ENCODE measurements at places on chromosomes 16 and 17.

DNA sequence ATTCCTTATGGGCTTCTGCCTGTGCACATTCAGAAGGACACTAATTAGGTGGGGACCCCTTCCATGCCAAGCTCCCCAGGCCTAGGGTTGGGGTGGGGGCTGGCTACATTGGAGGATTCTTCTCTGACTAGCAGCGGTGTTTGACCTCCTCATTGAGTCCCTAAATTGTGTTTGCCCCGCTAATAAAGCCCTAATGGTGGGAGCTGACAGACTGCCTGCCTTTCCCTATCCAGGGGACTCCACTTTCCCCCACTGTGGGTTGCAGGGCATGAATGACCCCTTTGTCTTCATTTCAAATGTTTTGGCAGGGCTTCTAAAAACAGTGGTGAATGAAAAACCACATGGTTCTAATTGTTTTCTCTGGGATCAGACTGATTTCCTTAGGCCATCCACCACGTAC is 476.8 kb upstream of the CDH11 start:
- no peak for DNase-seq

GRCh38 chr16:66030036-66030435 is 336.5 kb upstream of the CDH5 start:
- DNase-seq = no peak

- no peak for DNase-seq
Measured at GRCh38 chr16:83900571-83900970, 1.7 kb downstream of the MLYCD start.

- DNase-seq = peak; percentile 70
Measured at GRCh38 chr17:73291260-73291801, 20.5 kb downstream of the CDC42EP4 start.

DNA sequence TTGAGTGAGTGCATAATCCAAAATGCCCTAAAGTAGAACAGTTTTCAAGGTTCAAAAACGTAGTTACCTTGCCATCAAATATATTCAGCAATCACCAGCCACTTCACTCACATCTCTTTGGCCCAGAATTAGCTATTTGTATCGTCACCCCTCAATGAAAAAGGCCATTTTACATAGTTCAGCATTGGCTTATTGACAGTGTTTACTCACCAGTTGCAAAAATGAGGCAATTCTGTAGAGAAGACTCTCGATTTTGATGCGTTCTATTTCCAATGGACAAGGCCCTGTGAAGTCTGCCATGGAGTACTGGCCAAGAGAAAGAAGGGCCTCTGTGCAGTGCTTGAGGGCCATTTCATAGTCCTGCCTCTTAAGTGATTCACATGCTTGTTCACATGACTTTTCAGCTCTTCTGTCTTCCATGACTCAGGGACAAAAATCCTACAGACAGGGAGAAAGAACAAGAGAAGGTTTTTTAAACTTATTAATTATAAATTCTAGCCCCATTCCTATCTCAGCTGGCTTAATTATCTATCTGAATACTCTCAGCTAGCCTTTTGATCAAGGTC is 26.5 kb downstream of the HELZ start:
- DNase-seq = peak; percentile 34

- peak; percentile 38 for DNase-seq
Measured at GRCh38 chr16:86387468-86388440, 122.6 kb upstream of the FOXF1 start.

DNA sequence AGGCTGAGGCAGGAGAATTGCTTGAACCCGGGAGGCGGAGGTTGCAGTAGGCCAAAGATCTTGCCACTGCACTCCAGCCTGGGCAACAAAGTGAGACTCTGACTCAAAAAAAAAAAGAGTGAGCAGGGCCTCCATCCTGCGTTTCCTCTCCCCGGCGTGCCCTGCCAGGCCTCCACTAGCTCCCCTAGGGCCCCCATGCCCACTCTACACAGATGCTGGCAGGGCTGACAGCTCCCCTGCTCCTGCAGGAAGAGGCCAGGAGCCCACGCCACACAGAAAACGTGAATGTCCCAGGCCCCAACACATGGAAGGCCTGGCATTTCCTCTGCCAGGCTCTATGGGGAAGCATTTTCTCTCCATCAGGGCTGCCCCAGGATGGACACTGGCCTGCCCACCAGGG is 109.4 kb downstream of the AMFR start:
- DNase-seq = no peak

GRCh38 chr17:1260086-1260769 is 10.0 kb upstream of the BHLHA9 start:
- no peak for DNase-seq

DNA sequence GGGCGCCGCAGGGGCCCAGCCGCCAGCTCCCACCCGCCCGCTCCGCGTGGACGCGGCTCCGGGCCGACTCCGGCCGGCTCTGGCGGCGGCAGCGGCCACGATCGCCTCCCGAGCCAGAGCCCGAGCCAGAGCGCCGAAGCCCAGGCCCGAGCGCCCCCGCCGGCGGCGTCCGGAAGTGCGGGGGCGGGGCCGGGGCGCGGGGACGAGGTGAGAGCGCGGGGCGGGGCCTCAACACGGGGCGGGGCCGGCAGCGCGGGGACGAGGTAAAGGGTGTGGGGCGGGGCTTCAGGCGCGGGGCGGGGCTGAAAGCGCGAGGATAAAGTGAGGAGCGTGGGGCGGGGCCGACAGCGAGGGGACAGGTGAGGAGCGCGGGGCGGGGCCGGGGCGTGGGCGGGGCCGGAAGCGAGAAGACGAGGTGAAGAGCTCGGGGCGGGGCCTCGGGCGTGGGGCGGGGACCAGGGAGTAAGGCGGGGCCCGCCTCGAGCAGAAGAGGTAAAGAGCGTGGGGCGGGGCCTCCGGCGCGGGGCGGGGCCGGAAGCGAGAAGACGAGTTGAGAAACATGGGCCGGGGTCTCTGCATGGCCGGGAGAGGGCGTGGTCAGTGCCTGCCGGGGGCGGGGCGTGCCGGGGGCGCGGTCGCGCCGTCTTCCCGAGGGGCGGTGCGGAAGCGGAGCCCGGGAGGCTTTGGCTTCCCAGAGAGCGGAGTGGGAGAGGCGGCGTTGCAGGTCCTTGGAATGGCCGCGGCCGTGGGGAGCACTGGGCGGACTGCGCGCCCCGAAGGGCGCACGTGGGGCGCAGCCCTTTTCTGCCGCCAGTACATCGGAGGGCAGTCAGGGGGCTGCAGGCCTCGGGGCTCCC is at the start of gene AXIN1:
AXIN1 (minus strand) TSS at position 177 of the 857 bp plus-strand sequence. CDS start 5,698 bp downstream, outside the sequence.
- peak; percentile 76 for DNase-seq

DNA sequence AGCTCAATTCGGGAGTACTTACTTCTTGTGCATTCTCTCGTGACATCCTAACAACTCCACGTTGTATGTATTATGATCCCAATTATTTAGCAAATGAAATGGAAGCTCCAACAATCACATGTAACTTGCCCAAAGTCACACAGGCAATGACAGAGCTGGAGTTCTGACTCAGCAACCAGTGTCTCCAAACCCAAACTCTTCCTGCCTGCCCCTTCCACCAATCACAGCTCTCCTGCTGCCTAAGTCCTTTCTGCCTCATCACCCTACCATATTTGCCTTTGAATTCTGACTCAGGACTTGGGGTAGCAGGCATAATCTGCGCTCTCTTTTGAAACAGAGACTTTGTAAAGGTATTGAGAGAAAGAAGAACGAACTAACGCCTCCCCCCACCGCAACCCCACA is 245.2 kb upstream of the MAF start:
- no peak for DNase-seq

GRCh38 chr16:83742124-83742899 is 65.5 kb upstream of the HSBP1 start:
- DNase-seq = no peak

DNA sequence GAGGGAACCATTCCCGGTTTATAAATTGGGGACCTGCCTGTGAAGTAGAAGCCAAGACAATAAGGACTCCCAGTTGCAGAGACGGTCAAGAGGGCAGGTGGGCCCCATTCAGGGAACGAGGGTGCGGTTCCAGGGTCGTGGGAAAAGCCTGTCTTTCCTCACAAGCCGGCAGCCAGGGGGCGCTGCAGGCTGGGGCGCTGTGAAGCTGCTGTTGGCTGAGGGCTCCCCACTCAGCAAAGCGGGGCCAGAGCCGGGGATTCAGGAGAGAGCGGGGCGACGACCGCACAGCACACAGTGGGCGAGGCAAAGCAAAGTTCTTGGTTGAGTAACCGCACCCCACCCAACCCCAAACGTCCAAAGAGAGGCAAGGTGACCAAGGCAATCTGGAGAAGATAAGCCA is 24.9 kb downstream of the CDRT15 start:
- DNase-seq = no peak

- DNase-seq = no peak
Measured at GRCh38 chr16:47473792-47474191, 12.7 kb downstream of the PHKB start.

DNA sequence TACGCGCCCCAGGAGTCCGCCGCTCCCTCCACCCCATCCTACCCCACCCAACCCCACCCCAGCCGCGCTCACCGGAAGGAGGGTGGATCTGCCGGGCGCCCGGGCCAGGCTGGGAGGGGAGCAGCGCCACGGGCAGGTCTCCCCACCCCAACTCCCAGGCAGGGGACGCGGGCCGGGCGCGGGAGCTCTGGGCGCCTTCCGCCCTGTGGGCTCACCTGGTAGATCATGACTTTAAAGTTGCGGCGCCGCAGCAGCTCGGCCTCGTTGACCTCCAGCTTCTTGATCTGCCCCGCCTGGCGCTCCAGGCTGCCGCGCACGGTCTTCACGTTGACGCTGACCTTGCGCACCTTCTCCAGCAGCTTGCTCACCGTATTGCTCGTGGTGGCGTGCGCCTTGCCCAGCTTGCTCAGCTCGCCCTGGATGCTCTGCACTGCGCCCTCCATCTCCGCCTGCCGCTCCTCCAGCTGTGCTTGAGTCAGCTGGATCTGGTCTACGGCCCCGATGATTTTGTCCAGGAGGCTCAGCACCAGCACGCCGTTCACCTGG is 571 bp downstream of the CAVIN1 start:
- DNase-seq = no peak

GRCh38 chr16:30185683-30186421 is 2.5 kb downstream of the CORO1A start:
- no peak for DNase-seq

- DNase-seq = no peak
Measured at GRCh38 chr16:78957317-78958100, 643.0 kb downstream of the MAF start.

- DNase-seq = no peak
Measured at GRCh38 chr17:76683011-76683755, 27.6 kb downstream of the MXRA7 start.

DNA sequence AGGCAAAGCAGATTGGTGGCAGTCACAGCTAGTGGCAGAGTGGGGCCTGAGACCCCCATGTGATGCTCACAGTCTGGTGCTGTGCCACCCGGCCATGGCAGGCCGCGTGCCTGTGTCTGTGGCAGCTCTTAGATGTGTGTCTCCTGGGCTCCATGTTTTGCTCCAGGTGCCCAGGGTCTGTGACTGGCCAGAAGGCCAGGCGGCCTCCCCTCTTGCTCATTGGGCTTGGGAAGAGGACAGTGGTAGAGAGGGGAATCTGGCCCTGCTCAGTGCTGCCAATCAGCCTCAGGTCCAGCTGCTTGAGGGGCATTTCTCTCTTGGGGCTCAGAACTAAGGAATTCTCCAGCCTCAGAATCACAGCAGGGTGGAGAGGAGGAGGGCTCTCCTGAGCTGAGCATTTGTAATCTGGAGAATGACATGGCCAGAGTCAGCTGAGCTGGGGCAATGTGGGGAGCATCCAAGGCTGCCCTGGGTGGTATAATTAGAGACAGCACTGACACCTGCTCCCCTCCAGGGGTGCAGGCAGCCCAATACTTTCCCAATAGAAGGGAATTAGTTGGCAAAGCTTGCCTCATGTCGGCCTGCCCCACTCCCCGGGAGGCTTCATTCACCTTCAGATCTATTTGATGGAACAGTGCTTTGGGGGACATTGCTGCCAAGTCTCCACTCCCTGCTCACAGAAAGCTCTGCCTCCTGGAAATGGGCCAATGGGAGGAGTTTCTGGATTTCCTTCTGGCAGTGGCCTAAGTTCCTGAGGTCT is 2.7 kb upstream of the LASP1NB start:
- DNase-seq = no peak

GRCh38 chr17:53516636-53517035 is 306.1 kb upstream of the KIF2B start:
- no peak for DNase-seq

- DNase-seq = no peak
Measured at GRCh38 chr17:13581925-13582324, 19.8 kb downstream of the HS3ST3A1 start.

- DNase-seq = no peak
Measured at GRCh38 chr16:35497399-35497798, 2038.0 kb downstream of the TP53TG3F start.

- no peak for DNase-seq
Measured at GRCh38 chr17:9150446-9151090, 129.3 kb downstream of the NTN1 start.

DNA sequence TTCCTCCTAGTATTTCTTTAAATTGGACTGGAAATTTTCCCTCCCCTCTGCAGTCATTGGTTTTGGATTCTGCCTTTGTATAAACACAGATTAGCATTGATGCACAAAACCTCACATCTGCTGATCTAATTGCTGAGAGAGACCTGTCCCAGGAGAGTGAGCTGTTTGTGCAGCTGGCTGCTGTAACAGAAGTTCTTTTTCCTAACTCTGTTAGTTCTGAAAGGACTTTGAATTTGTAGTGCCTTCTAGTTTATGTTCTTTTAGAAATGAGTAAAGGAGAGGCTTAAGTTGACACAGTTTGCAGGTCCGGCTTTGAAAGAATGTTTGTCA is 45.2 kb upstream of the KPNB1 start:
- no peak for DNase-seq

DNA sequence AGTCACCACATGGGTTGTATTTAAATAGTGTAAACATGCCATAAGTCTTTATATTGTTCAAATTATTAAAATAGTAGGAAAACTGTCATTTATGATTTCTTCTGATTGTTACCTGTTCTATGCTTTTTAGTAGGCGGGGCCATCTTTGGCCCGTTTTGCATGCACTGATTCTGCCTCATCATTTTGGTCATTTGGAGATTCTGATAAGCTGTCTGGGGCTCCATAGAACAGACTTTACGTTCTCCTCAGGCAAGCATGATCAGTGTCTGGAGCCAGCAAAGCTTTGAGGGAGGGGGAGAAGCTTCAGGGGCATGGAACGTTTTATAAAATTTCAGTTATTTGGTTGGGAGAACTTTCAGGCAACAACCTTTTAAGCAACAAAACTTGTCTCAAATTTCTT is 8.8 kb downstream of the NDEL1 start:
- DNase-seq = no peak

GRCh38 chr16:68466174-68466573 is 17.9 kb upstream of the SMPD3 start:
- no peak for DNase-seq

DNA sequence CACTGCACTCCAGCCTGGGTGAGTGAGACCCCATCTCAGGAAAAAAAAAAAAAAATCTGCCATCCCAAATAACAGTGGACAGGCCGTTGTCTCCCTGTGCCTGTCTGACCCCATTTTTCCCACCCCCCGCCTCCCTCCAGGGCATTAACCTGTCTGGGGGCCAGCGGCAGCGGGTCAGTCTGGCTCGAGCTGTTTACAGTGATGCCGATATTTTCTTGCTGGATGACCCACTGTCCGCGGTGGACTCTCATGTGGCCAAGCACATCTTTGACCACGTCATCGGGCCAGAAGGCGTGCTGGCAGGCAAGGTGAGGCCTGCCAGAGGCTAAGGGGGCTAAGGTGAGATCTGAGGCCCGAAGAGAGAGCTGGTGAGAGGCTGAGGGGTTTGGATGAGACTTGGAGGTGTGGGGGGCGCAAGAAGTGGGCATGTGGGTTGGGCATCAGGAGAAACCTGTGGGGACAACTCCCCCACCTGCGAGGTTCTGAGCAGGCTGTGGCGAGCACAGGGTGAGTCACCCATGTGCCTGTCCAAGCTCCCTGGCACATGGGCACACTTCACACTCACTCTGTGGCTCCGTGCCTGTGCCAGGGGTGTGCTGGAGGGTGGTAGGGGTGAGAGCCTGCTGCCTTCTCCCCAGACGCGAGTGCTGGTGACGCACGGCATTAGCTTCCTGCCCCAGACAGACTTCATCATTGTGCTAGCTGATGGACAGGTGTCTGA is 34.7 kb downstream of the ANKRD40 start:
- DNase-seq = no peak

All from kidney epithelial cell (primary cell).